ENCODE measurements at places on chromosomes 7 and 10.

GRCh38 chr7:86094166-86094669, 549.5 kb upstream of the GRM3 start:
- DNase-seq, result no peak

DNA sequence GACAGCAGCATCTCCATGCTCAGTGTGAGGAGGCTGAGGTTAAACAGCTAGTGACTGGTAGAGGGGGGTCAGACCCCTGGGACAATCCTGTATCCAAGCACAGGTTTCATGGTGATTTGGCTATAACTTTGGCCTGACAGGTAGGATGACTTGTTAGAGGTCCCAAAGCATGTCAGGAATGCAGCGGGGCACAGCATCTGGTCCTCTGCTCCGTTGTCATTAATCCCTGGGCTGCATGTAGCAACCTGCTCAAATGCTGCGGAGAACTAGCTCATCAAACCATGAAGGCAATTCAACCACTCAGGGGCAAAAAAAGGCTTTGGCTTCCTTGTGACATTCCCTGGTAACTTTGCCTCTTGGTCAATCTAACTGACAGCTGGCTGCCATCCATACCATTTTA, 26.8 kb downstream of the WNT2 start:
- no peak for DNase-seq

DNA sequence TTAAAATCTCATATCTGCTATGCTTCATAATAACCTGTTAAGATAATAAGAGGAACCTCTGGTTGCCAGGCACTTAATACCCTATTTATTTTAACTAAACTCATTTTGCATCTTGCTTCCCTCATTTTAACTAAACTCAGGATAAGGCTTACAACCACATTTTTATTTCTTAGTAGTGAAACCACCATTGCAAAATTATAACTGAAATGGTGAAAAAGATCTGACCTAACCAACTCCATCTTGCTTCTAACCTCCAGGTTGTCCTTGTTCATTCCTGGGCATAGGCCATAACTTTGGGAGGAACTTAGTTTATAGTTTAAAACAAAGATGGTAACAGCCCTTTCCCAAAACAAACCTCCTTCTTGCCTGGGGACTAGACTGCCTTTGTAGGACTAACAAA, 6.0 kb downstream of the FAM3C start:
- DNase-seq, result no peak

DNA sequence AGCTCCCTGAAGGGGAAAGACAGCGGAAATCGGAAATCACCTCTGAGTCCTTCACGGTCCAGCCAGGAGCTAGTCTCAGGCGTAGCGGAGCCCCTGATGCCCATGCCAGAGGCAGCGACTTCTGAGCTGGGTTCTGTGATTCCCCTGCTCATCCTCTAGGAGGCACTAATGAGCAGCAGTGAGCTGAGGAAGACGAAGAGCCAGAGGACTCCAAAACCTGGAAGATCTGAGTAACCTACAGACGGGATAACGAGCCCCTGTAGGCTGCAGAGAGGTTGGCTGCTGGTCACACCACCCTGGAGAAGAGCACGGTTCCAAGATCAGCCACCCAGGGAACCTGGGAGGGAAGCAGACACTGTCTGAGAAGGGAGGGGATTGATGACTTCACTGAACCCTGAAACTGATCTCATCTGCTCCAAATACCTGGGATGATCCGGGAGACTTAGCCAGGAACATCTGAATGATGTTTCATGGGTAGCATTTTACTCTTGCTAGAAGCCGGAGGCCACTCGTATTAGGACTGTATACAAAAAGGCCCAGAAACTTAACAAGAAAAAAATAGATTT, 304.1 kb downstream of the PAXIP1 start:
- no peak for DNase-seq

DNA sequence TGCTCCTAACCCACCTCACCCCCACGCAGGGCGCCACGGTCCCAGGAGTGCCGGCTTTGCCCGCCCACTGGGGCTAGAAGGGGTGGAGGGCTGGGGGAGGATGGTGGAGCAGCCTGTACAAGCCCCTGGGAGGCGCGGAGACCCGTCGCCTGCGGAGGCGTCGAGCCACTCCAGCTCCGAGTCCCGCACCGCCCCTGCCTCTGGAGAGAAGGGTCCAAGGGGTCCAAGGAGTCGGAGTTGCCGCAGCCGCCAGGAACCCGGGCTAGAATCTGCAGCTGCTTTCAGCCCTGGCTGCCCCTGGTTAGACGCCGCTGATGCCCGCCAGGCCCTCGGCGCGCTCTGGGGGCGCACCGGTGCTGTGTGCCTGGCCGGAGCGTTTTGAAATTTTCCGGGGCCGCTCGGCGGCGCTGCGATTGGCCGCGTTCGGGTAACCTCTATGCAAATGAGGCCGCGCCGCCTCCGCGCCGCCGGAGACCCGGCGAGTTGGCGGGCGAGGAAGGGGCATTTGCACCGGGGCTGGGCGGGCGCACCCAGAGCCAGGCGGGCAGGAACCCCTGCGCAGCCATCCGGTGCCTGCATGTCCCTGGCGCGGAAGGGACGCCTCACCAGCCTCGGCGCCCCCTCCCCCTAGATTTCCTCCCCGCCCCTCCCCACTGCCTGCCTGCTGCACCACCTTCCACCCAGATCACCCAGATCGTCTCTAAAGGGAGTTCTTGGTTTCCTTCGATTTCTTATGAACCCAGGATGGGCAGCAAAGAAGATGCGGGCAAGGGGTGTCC, at the start of gene HMX2:
HMX2 (plus strand) TSS at position 502 of the 779 bp plus-strand sequence; CDS start at position 745, 243 bp downstream.
- peak; percentile 12 for DNase-seq

All from frontal cortex (tissue), 4 donors.